T follicular helper cell (primary cell): ENCODE measurements at places on chromosomes 3 and 15.

DNA sequence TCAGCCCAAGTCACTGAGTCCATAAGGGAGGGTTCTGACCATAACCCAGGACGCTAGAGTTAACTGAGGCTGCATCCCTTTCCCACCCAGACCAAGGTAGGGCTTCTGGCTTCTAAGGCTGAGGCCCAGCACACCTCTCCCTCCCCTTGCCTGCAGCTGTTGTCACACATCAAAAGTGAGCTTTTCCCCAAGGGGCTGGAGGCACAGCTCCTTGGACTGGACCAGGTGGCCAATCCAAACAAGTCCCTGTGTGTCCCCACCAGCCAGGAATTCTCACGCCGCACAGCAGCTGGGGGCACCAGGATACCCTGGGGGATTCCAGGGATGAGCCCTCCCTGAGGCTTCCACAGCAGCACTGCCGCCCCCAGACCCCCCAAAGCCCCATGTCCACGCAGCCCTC, 22.3 kb upstream of the ISLR2 start:
- DNase-seq, result no peak

DNA sequence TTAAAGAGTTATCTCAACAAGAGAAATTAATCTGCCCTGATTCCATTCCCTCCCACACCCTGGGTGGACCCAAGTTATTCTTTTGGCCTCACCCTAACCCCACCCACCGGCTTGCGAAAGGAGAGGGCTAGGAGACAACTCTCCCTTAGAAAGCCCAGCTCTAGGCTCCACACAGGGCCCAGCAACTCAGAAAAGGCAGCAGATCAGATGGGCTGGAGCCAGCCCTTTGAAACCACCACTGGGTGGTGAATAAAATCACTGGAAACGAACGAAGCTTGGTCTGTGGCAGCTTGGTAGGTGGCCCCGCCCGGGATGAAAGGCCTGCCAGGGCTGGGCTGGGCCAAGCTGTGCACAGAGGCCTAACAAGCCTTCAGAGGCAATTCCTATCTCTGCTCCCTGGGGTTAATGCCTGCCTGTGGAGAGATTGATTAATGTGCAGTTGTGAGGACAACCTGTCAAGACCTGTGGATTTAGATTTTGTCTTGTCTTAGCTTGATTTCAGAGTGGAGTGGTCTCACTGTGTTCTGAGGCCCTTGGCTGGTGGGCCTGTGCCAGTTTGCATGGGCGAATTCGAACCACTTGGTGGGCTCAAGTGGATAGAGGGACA, 38.8 kb downstream of the BHLHE40 start:
- DNase-seq, result no peak

DNA sequence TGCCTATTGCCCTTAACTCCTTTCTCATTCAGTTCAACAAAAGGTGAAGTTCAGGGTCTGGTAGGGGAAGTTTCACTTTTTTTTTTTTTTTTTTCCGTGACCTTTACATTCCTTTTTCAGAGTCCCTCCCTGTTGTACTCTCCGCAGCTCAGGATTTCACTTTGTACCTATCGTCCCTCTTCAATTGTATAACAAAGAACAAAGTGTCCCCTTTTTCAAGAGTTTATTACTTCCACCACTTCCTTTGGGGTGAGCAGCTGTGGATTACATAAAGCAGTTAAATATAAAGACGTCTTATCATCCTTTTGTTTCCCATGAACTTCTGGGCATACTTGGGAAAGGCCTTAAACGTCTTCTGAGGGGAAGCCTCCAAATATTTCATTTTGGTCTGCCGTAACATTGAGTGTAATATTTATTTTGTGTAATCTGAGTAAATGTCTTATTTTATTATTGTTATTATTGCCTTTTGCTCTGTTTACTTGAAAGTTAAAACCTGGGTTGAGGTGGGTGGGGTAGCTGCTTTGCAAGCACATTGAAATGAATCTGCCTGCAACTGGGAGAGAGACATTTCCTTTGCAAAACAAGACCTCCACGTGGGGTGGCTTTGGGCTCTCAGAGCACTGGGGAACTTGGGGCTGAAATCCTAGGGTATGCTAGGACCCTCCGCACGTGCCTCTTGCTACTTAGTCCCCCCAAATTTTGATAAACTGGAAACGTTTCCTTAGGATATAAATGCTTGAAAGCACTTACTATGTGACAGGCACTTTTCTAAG, 169.4 kb downstream of the MCTP2 start:
- no peak for DNase-seq

GRCh38 chr15:67833710-67834511, 5.9 kb downstream of the RNU6-1 start:
- DNase-seq, result no peak

GRCh38 chr15:52709187-52709981, 30.2 kb upstream of the ATOSA start:
- no peak for DNase-seq
